ENCODE measurements at places on chromosomes 3 and 15. TPM values are rescaled to one million over a fixed set of nuclear protein-coding genes. Genes with fewer than 3 reads are reported as not detected.

DNA sequence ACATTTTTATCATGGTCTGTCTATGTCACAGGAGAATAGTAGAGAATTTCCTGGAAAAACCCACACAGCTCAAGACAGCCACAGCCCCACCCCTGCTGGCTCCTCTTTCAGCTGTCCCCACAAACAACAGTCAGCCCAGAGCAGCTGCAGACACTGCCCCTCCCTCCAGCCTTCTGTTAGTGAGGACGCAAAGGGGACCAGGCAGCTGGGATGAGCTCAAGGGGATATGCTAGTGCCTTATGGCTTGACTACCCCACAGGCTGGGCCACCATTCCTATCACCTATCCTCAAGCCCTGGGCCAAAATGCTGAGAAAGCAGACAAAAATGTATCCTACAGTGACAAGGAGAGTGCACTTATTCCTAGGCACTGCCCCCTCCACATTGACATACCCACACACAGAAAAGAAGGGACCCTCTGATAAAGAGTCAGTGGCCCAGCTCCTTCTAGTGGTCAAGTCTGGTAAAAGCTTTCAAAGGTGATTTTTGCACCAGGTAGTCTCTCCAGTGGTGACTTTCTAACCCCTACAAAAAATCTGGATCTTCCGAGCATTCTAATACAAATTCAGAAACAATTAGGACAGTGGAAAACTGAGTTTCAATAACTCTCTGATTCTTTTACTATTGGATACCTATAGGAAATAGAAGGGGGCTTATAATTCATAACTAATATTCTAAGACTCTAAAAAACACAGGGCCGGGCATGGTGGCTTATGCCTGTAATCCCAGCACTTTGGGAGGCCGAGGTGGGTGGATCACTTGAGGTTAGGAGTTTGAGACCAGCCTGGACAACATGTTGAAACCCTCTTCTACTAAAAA lies 3.0 kb upstream of the MAP1A start:
- no peaks in the 10 kb centered on the region for H3K36me3 ChIP-seq
- H3K27me3 ChIP-seq: no peaks in the 10 kb centered on the region
- DNase-seq: no peak
- no peak overlapping the region for H3K27ac ChIP-seq

Gene UROC1
- not detected for total RNA-seq

- no peak for DNase-seq
- no peak overlapping the region for H3K4me3 ChIP-seq
- H3K27me3 ChIP-seq: no peaks in the 10 kb centered on the region
- H3K27ac ChIP-seq: no peak overlapping the region
- H3K36me3 ChIP-seq: no peaks in the 10 kb centered on the region
These were observed 91.7 kb upstream of the MBNL1 start for GRCh38 chr3:152176998-152177397.

DNA sequence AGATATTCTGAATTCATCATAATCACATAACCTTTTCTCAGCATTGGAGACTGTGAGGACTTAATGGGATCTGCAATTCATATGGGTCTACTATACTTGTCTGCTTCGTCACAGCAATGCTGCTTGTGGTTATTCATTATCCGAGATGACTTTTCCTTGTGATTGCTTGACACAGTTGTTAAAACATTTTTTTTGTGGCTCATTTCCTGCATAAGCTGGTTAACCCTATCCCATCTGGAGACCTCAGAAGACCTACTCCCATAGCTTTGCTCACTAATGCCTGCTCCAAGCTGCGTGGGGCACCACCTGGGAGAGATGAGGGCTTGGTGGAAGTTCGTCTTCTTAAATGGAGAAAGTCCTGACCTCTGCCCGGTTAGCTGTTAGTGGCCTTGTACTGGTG lies 360.8 kb downstream of the CHST2 start:
- no peak overlapping the region for H3K27ac ChIP-seq
- H3K4me1 ChIP-seq: no peaks in the 10 kb centered on the region
- H3K27me3 ChIP-seq: no peaks in the 10 kb centered on the region
- no peak for DNase-seq

DNA sequence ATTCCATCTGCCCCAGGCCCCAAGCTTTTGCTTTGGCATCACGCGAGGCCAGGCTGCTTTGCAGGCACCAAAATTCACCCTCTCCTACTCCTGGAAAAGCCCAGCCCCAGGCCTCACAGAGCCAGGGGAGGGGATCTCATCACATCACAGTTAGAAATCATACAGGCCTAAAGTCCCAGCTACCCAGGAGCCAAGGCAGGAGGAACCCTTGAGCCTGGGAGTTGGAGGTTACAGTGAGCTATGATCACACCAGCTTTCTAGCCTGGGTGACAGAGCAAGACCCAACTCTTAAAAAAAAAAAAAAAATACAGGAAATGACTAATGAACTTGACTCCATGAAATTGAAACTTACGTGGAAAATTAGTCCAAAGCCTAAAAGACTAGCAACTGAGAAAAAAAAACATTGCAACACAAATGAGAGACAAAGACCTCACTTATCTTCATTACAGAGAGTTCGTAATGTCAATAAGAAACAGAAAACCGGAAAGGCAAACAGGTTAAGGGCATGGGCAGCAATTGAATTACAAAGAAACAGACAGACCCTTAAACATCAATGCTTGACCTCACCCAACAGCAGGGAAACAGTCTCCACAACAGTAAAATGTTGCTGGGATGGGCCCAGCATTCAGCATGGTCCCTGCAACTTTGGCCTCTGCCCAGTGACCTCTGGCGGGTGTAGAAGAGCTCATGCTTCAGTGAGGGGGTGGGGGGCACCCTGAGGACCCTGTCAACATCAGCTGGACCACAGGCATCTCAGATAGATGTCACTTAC lies 151.5 kb downstream of the LRRK1 start:
- H3K27me3 ChIP-seq: no peaks in the 10 kb centered on the region
- H3K4me1 ChIP-seq: peaks cover 6% of the 10 kb centered on the region
- H3K27ac ChIP-seq: no peak overlapping the region
- no peak overlapping the region for H3K4me3 ChIP-seq
